Dorsolateral prefrontal cortex (tissue), 122 donors: ENCODE measurements at places on chromosomes 6 and 20.

GRCh38 chr6:85185977-85186376 is 263.9 kb upstream of the NT5E start:
- DNase-seq, result no peak

DNA sequence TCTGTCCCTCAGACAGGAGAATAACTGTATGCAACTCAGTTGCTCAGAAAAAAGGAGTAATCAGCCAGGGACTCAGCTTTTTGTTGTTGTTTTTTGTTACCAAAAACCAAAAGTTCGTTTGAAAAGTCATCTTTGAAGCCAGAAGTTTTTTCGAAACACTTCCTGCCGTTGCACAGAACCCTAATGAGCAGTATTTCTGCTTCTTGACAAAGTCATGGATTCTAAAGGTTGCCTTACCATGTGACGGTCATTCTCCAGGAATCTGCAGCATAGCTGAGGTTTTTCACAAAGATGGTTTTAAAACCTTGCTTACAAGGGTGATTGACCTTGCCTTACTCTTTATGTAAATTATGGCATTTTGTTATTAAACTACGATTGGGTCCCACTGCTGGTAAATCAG is 1.9 kb downstream of the RAB32 start:
- DNase-seq, result no peak

DNA sequence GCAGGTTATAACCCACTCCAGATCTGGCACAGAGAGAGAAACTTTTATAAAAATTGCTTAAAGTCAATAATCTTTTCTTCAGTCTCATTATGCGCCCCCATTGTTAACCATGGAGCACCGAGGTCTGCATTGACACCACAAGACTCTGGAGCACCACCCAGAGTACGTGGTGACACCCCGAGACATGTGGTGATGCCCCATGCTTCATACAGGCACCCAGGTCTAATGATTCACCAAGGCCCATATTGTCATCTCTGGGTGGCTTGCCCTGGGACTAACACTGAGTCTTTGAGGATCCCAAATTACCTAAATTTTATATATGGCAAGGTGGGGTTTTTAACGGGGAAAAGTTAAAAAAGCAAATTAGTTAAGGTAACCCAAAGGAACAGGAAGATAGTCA is 31.1 kb downstream of the CD109 start:
- DNase-seq, result no peak

DNA sequence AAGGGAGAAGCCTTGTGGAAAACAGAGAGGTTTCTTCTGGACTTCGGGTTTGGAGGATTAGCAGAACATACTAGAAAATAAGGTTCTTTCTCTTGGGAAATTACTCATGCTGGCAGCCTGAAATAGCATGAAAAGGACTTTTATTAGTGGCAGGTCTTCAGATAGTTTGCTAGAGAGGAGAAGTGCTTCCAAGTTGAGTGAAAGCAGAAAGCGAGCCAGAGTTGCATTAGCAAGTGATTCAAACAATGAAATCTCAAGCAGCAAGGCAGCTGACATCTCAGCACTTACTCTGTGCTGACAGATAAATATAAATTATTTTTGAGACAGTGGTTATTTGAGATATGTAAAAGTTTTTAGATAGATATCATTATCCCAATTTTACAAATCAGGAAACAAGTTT is 91.9 kb downstream of the PLCB4 start:
- DNase-seq, result no peak

GRCh38 chr6:161220346-161220745 is 53.5 kb downstream of the AGPAT4 start:
- DNase-seq, result no peak

- no peak for DNase-seq
These were observed 387.8 kb downstream of the SMOC2 start for GRCh38 chr6:168828800-168829199.
